ENCODE measurements at places on chromosomes 6 and 20.

GRCh38 chr6:27168108-27168507 is 79.4 kb upstream of the PRSS16 start:
- no peak for DNase-seq

DNA sequence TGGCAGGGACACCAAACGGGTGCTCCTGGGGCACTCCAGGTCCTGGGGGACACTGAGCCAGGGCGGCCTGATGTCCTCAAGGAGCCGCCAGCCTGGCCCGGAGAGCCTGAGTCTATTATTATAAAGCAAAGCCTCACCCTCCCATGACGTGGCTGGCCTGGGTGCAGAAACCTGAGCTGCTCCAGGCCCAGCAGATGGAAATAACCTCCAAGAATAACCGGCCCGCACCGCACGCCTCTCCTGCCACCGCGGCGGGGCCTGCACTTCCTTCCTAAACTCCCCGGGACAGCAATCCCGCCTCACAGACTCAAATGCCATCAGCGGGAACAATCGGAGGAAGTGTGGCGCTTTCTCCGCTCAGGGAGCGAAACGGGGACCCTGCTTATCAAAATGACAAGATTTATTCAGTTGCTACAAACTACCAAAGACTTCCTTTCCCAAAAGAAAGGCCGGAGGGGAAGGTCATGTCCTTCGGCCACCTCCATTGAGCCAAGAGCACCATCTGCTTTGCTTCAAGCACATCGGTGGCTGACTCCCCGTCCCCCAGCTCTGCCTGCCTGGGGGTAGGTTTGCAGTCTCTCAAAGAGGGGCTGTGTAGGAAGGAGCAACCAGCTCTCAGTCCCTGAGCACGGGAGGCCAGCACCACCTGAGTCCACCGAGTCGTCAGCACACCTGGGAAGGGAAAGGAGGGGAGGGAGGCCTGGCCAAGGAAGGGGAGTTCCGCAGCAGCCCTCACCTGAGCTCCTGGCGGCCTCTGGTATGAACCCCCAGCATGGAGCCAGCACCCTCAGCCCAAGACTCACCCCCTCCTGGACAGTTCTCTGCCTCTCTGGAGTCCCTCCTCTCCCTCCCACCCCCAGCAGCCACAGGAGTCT is 78.6 kb upstream of the QKI start:
- no peak for DNase-seq

DNA sequence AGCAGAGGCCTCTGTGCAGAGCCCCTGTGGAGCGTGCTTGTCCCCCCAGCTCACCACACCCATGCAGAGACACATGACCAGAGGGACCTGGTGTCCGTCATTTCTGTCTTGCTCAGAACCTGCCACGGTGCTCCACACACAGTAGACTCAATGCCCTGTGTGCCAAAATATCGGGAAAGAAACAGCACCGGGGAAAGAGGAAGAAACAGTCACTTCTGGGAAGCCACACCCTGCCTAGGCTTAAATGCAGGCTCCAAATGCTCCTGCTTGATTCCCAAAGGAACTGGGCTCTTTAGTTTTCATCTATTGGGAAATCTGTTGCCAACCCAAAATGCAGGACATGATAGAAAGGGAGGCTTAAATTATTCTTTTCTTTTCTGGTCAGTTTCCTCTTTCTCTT is 503.9 kb downstream of the CD83 start:
- DNase-seq = no peak

- DNase-seq = no peak
Observed at GRCh38 chr6:15484140-15484539, 178.7 kb downstream of the DTNBP1 start.

- peak; percentile 73 for DNase-seq
Observed at GRCh38 chr20:2102585-2103460, 1.2 kb downstream of the STK35 start.

DNA sequence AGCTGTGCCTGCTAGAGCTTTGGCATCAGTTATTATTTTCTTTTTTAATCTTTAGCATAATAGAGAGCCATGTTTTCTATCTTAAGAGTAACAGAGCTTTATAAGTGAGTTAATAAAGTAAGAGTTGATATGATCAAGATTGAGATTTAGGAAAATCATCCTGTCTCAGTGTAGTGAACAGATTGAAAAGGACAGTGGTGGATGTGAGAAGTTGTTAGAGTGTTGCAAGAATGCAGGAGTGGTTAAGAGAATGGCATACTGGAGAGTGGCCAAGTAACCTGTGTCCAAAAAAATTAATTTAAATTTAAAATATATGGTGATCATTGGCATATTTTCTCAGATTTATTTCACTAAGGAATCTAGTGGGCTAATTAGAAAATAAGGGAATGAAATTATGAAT is 629.3 kb downstream of the GRIK2 start:
- no peak for DNase-seq

DNA sequence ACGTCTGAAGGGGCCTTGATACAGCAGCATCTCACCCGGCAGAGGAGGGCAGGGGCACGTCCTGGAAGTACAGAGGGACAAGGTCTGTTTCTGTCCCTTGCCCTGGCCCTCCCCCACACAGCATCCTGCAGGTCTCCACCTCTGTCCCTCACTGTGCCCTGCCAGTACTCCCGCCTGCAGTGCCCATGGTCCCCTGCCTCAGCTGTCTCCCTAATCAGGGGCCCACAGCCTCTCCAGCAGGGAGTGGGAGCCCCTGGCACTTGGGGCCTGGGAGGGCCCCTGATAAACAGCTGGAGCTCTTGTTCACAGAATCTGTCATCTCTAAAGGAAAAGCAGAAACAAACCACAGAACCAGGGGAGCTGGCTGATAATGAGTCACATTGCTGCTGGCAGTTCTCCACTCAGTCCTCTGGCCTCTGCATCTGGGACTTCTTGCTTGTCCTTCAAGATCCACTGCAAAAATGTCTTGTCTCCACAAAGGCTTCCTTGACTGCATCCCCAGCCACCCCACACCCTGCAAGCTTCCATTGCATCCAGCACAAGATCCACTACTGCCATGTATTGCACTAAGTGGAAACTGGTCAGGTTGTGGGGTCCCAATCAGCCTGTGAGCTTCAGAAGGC is 33.2 kb upstream of the TAF8 start:
- DNase-seq = no peak

- DNase-seq = peak; percentile 66
Observed at GRCh38 chr6:37048851-37049757, 43.6 kb downstream of the FGD2 start.

DNA sequence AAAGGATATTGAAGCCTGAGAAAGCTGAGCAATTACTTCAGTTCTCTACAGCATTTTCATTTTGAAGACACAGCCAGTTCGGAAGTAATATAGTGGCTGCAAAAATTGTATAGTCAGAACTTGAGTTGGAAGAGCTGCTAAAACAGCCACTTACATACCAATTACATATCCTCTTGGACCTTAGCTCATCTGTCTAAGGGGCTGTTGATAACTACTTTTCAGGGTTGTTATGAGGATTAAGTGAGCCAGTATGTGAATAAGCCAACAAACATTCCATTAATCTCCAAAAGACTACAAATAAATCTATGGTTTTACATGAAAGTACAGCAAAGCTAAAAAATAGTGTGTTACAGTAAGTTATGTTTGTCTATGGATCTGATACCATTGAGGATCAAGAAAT is 59.7 kb downstream of the TMEM200A start:
- DNase-seq = no peak

- no peak for DNase-seq
Observed at GRCh38 chr20:61804752-61805295, 260.9 kb downstream of the TAF4 start.

- no peak for DNase-seq
Observed at GRCh38 chr6:155188707-155189496, 74.9 kb upstream of the CLDN20 start.

- DNase-seq = no peak
Observed at GRCh38 chr6:113433335-113433991, 423.7 kb upstream of the MARCKS start.

DNA sequence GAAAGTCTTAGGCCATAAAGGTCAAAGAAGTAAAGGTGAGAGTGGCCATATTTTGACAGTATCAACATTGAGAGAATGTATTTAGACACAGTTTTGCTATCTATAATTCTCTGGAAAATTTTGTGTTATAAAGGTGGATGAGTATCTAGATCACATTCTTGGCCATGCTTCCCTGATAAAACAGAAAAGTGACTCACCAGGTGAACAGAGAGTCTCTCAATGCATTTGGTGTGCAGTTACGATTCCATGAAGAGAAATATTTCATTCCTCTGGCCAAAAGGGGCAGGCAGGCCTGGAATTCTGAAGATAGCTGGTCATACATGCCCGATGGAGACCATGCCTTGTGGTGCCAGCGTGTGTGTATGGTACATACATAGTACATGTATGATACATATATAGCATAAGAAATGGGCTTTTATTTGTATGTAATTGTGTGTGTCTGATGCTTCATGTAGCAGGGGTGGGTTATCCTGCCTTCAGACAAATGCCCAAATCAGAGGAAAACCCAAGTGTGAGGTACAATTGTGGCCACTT is 164.0 kb downstream of the SOBP start:
- no peak for DNase-seq

DNA sequence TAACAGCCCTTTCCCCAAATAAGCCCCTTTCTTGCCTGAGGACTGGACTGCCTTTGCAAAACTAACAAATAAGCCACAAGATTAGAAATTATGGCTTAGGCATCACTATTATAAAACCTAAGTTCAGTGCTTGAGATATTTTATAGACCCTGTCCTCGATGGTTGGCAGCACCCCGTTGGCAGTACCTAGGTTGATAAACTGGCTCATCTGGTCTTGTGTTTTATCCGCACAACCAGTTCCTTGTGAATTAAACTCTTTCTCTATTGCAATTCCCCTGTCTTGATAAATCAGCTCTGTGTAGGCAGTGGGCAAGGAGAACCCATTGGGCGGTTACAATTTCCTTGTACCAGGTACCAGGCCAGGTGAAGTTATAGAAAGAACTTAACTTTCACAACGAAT is 6.6 kb downstream of the LRP11 start:
- no peak for DNase-seq

DNA sequence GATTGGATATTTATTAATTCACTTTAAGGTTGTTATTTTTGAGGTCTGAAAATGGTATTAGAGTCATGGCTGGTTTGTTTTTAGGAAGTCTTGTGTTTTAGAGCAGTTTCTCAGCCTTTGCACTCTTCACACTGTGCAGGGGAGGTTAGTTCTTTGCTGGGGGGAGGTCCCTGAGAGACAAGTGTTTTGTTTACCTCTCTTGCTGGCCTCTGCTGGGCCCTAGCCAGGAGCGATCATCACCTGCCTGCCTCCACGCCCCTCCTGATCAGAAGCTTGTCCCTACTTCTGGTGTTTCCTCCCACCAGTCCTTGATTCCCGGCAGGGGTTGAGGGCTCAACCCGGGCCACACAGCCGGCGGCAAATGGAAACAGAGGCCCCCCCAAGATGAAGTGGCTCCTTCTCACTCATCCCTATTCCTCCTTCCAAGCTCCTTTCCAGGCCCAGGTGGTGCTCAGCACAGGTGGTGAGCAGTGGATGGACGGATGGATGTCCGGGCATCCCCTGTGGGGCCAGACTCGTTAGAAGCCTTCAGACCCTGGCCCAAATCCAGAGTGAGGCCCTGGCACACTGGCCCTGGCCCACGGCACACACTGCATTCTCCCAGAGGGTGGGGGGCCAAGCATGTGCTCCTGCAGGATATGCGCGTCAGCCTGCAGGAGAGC is 51.3 kb downstream of the GRM4 start:
- DNase-seq = no peak

- DNase-seq = no peak
Observed at GRCh38 chr20:36777167-36777566, 3.6 kb upstream of the DSN1 start.
